NK-92 treated with Interleukin-12 subunit alpha and Interleukin-12 subunit beta, amount 100 ng/mL, for 24 hours (cell line): ENCODE measurements at places on chromosomes 11 and 22.

GRCh38 chr11:102846292-102846691 is 2.9 kb upstream of the MMP3 start:
- DNase-seq, result no peak

DNA sequence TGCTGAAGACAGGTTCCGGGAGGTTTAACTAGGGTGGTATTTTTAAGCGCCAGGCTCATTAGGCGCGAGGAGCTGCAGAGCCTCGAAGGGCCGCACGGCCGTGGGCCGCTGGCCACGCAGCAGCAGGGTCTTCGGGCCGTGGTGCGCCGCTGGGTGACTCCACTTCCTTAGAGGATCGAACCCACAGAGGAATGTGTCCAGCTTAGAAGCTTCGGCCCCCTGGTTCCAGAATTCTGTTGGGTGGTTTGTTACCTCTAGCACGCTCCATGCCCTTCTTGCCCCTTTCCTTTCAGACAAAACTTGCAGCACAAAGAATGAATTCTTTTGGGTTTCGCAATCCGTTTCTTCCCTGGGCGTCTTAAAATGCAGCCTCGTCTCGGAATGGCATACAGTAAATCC is 773 bp upstream of the PATL1 start:
- no peak for DNase-seq

GRCh38 chr11:45666648-45667642 is 1.5 kb upstream of the CHST1 start:
- no peak for DNase-seq

- no peak for DNase-seq
Observed at GRCh38 chr11:23377909-23378308, 517.6 kb upstream of the CCDC179 start.

DNA sequence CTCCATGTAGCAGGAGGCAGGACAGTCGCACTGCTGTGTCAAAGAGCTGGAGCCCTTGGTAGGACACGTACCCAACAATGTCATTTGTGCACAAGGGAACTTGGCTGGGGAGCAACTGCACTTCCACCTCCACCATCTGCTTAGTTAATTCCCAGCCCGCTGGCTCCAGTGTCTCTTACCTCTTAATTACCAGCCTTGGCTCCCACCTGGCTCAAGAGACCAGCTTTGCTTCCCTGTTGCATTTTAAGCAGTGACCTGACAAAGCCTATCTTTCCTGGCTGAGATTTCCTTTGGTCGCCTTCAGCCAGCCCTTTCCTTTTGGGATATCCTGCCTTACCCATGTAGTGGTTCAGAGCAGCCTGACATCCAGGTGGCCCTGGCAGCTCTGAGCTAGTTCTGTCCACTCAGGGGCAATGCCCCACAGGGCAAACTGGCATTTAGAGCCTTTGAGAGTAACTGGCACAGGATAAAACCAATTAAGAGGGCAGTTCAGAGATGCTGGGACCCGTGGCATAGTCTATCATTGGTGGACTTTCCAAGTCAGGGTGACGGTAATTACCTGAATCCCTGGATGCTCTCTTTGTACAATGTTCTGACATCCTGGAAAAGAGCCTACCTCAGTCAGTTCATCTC is 212.6 kb upstream of the SORL1-AS1 start:
- DNase-seq, result no peak

- no peak for DNase-seq
Observed at GRCh38 chr11:13963949-13964770, 1.6 kb downstream of the SPON1 start.

DNA sequence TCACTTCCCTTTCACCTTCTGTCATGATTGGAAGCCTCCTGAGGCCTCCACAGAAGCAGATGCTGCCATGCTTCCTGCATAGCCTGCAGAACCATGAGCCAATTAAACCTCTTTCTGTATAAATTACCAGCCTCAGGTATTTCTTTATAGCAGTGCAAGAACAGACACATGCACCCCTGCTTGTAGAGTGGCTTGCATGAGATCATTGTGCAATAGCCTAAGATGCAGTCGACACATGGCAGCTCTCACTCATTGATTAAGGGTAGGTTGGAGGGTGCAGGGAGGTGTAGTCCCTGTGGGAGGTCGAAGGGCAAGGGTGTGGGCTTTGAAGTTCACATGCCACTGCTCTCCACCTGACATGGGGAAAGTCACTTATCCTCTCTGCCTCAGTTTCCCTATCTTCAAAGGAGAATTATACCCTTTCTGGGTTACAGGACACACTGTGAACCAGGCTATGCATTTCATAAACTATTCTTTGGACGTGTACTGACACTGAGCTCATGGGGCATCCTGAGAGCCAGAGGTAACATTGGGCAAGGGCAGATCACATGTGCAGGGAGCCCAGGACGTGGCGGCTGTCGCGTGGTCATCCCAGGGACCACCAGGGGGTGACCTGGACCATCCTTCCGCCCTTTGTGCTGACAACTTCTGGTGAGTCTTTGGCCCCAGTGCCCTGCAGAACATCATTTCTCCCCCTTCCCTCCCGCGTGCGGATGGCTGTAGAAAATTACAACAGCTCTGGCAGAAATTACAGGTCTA is 69.2 kb upstream of the SHANK2 start:
- no peak for DNase-seq

DNA sequence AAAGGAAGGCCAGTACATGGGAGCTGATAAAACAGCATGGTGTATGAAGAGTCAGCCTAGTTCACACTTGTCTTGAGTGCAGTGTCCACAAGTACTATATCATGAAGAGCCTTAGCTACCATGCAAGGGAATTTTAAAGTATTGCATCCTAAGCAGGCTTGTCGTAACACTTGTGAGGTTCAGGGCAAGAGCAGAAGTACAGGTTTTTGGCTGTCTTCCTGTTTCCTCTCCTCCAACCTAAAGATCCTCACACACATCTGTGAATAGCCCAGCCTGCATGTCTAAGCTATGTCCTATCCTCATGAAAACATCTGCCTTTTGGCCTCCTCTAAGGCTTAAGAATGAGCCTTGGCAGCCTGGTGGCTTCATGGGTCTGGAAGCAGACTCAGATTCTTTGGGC is 34.6 kb upstream of the TMEM123 start:
- DNase-seq, result no peak

- DNase-seq, result peak; percentile 54
Observed at GRCh38 chr22:45318558-45319323, 9.0 kb downstream of the FAM118A start.

DNA sequence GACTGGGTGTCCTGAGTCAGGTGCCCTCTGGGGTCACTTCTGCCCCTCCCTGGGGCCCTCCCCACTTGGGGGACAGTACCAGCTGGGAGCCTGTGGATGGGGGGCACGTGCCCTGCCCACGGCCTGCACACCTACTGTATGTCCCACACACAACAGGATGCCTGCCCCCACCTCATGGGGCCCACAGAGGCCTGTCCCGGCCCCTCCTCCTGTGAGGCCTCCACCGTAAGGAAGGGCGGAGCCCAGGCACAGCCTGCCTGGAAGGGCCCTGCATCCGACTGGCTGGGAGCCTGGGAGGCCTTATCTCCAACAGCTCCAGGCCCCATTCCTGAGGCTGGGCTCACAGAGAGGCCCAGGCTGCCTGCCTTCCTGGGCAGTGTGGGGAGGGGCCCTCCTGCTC is 47.8 kb downstream of the BRSK2 start:
- no peak for DNase-seq

GRCh38 chr22:41517172-41518047 is 26.9 kb downstream of the POLR3H start:
- DNase-seq, result no peak

- no peak for DNase-seq
Observed at GRCh38 chr11:85955531-85955930, 100.3 kb downstream of the CCDC83 start.

DNA sequence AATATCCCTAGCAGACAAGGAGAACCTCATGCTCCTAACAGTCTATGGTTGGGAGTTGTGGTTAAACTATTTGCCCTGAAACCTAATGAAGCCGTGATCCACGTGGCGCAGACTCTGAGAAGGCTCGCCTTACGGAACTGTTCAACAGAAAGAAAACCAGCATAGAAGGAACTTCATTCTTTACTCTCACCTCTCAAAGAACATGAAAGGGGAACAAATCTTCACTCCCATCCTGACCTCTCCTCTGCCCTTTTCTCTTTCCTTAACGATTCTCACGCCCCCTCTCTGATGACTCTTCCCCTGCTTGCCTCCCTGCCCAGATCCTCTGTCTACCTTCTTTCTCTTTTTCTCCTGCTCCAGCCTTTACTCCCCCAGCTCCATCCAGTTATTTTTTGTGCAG is 54.2 kb downstream of the IRAG1 start:
- DNase-seq, result no peak

- DNase-seq, result no peak
Observed at GRCh38 chr11:44885065-44885810, 65.4 kb downstream of the TP53I11 start.

DNA sequence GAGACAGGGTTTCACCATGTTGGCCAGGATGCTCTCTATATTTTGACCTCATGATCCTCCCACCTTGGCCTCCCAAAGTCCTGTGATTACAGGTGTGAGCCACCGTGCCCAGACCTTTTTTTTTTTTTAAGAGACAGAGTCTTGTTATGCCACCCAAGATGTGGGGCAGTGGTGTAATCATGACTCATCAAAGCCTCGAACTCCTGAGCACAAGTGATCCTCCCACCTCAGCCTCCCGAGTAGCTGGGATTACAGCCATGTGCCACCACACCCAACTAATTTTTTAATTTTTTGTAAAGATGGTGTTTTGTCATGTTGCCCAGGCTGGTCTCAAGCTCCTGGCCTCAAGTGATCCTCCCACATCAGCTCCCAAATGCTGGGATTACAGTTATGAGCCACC is 37.9 kb downstream of the IZUMO1R start:
- no peak for DNase-seq

DNA sequence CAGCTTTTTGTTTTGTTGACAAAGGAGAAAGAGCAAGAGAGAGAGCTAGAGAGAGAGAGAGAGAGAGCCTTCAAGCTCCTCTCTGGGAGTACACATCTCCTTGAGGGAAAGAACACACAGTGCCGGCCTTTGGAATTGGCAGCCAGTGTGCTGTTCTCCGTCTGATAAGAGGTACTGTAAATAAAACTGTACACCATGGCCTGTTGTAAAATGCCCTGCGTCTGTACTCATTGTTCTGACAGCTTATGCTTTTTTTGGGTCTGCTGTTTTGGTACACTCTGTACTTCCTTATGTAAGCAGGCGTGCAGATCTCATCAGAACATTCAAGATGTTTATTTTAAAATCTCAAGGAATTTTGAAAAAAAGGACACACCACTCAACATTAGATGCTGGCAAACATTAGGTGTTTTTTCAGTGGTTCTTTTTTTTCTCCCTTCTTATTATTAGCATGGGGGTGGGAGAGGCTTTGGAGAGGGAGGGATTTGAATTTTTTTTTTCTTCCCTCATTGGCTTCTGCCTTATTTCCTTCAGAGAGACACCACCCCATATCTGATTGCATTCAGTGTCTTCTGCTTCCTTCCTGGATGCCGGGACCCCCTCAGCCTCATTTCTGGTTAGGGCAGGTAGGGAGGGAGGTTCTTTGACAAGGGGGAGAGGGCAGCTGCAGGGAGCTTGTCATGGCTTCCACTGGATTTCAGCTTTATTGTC is 116.8 kb upstream of the NNMT start:
- DNase-seq, result no peak

DNA sequence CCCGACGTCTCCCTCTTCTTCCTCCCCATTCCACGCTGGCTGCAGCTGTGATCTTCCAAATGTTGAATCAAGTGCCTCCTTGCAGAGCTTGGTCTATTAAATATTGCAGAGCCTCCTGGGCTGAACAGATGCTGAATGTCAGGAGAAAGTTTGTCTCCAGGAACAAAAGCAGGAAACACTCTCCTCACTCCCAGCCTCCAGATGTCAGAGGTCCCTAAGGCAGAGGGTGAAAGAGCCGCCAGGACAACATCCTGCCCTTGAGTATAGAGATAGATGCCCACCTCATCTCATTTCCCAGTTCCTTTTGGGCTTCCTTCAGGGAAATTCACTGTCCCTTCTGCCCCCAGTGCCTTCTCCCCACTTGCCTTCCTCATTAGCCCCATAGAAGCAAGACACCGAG is 40.8 kb upstream of the IGSF9B start:
- DNase-seq, result no peak

DNA sequence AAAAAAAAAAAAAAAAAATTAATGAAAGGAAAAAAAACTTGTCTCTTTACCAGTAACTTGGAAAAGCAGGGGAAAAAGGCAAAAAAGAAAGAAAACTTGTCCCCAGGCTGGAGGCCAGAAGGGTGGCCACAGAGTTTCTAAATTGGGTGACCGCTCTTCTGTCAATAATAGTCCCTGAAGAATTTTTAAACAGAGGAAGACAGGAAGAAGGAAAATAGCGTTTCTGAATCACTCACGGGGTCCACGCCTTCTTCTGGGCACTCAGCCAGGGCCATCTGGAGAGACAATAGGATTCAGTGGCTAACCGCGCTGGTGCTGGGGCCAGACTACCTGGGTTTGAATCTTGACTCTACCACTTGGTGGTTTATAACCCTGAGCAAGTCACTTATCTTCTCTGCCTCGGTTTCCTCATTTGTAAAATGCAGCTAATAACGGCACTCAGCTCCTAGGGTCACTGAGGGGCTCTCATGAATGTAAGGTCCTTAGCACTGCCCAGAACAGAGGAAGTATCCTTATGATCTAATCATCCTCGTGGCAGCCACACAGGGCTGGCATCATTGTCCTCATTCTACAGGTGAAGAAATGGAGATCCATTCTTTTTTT is 7.0 kb downstream of the C11orf86 start:
- no peak for DNase-seq

DNA sequence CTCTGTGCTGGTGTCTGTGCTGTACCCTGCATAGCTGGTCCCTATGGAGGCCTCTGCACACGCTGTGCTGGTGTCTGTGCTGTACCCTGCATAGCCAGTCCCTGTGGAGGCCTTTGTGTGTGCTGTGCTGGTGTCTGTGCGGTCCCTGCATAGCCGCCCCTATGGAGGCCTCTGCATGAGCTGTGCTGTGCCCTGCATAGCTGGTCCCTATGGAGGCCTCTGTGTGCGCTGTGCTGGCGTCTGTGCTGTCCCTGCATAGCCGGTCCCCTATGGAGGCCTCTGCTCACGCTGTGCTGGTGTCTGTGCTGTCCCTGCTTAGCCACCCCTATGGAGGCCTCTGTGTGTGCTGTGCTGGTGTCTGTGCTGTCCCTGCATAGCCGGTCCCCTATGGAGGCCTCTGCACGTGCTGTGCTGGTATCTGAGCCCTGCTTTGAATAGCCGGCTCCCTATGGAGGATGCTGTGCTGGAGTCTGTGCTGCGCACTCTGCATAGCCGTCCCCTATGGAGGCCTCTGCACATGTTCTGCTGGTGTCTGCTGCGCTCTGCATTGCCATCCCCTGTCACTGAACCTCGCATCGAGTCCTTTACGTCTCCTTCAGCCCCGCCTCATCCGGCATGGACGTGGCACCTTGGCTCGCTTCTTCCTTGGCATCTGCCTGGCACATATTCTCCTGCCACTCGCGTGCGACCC is 6.2 kb downstream of the NADSYN1 start:
- DNase-seq, result no peak

DNA sequence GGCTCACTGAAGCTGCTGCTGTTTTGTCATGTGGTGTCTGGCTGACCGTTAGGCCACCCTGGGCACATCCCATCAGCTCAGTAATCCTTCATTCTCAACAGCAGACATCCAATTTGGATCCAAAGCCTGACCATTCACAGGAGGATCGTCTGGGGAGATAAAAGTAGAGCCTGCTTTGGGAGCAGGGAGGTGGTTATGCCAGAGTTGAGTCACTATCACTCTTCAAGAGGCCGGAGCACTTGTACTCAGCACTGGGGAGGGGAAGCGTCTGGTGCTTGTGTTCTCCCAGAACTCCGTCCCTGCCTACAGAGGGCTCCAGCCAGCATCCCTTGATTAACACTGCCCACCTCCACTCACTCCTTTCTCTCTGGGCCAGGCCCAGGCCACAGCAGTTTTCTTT is 382.6 kb downstream of the OPCML start:
- no peak for DNase-seq

GRCh38 chr22:48103126-48103875 is 1340.9 kb downstream of the TBC1D22A start:
- DNase-seq, result no peak
